ENCODE measurements at places on chromosomes 6 and 20. TPM values are rescaled to one million over a fixed set of nuclear protein-coding genes. Genes with fewer than 3 reads are reported as not detected.

NKAIN4 gene
- total RNA-seq, result not detected

TRIM15 gene
- 13.5 TPM for total RNA-seq

DAAM2 gene
- not detected for total RNA-seq

DNA sequence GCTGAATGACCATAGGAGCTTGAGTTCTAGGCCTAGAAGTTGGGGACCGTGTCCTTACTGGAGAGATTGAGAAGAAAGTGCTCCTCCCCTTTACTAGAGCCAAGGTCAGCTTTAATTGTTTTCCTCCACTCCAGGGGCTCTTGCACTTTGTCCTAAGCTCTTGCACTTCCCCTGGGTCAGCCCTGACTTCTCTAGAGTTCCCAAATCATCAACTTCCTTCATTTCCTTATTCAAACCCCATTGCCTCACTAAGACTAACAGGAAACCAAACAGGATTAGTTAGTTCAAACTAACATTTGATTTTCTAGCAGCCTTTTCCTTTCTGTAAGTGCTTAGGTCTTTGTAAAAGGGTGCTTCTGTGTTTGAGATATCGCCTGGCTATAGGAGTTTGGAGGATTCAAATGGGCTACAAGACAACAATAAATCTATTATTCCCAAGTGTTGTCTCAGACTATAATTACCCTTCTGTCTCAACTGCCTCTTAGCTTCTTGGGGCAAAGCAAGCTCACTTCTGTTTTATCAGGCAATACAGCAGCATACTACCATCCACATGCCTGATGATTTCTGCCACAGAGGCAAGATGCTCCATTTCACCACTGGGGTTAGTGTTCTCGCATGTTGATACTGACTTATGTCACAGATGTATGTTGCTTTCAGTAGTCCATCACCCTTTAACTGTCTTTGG, 12.8 kb upstream of the DTNBP1 start:
- peaks cover 14% of the 10 kb centered on the region for H3K27me3 ChIP-seq
- H3K27ac ChIP-seq, result no peak overlapping the region
- H3K4me1 ChIP-seq, result no peaks in the 10 kb centered on the region
- no peak overlapping the region for H3K4me3 ChIP-seq
- no peaks in the 10 kb centered on the region for H3K36me3 ChIP-seq

GRCh38 chr6:14159090-14159489, 41.5 kb downstream of the CD83 start:
- peaks cover 3% of the 10 kb centered on the region for H3K27me3 ChIP-seq
- H3K4me3 ChIP-seq, result no peak overlapping the region
- no peak overlapping the region for H3K27ac ChIP-seq
- no peaks in the 10 kb centered on the region for H3K4me1 ChIP-seq
- H3K36me3 ChIP-seq, result no peaks in the 10 kb centered on the region

- no peaks in the 10 kb centered on the region for H3K36me3 ChIP-seq
- H3K27ac ChIP-seq, result no peak overlapping the region
- no peak overlapping the region for H3K4me3 ChIP-seq
- peaks cover 9% of the 10 kb centered on the region for H3K4me1 ChIP-seq
- H3K27me3 ChIP-seq, result no peaks in the 10 kb centered on the region
- no peak for DNase-seq
Observed at GRCh38 chr6:18752278-18753068, 365.3 kb downstream of the RNF144B start.

DNA sequence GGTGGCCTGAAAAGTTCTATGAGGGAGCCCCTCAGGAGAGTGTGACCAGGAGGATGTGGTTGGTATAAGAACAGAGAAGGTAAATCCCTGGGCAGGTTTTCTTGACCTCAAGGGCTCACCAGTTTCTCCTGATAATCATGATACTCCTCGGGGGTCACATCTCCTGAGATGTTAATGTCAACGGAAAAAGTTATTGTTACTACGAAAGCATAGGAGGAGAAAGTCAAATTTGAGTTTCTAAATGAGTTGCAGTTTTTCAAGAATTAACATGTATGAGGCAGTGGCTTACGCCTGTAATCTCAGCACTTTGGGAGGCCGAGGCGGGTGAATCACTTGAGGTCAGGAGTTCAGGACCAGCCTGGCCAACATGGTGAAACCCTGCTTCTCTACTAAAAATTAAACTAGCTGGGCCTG, 23.4 kb downstream of the MGME1 start:
- no peaks in the 10 kb centered on the region for H3K27me3 ChIP-seq
- no peak for DNase-seq
- no peak overlapping the region for H3K4me3 ChIP-seq
- H3K27ac ChIP-seq, result no peak overlapping the region

GRCh38 chr6:42251911-42252637, 34.4 kb upstream of the MRPS10 start:
- no peak overlapping the region for H3K27ac ChIP-seq
- H3K4me1 ChIP-seq, result peaks cover 20% of the 10 kb centered on the region
- H3K27me3 ChIP-seq, result no peaks in the 10 kb centered on the region
- peaks cover 7% of the 10 kb centered on the region for H3K36me3 ChIP-seq
- DNase-seq, result peak; percentile 73

KCNK17 gene
- not detected for total RNA-seq

DNA sequence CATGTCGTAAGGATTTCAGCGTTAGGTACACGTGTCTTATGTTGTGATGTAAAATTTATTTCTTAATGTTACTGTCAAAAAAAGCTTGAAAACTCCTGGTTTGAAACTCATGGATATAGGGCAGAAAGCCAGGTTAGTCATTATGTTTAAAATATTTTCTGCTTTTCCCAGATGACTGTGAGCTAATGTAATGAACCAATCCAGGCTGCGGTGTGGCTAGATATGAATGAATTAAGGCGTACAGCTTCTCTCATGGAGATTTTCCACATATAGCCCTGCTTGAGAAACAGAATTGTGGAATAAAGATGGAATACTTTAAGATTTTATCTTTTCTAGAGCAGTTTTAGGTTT, 80.3 kb upstream of the STMND1 start:
- no peak overlapping the region for H3K4me3 ChIP-seq
- H3K4me1 ChIP-seq, result no peaks in the 10 kb centered on the region
- H3K36me3 ChIP-seq, result no peaks in the 10 kb centered on the region
- no peak for DNase-seq
- no peaks in the 10 kb centered on the region for H3K27me3 ChIP-seq

- DNase-seq, result no peak
- H3K4me1 ChIP-seq, result no peaks in the 10 kb centered on the region
- H3K27me3 ChIP-seq, result no peaks in the 10 kb centered on the region
- no peaks in the 10 kb centered on the region for H3K36me3 ChIP-seq
- no peak overlapping the region for H3K27ac ChIP-seq
Observed at GRCh38 chr20:24584538-24585356, 115.3 kb downstream of the SYNDIG1 start.

DNA sequence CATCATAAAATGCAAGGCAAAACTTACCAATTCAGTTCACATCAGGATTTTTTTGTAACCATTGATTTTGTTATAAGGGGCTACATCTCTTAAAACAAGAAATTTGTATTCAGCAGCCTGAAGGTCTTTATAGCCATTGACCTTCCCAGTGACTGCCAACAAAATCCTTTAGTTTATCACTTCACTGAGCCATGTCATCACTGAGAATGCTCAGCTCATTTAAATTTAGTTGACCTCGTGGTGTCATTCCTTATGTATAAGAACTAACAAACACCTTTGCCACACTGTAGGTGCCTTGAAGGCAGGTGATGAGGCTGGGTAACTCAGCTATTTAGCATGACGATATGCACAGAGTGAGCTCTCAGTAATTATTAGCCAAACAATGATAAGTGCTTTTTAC, 77.7 kb downstream of the GRM1 start:
- no peak overlapping the region for H3K4me3 ChIP-seq
- no peaks in the 10 kb centered on the region for H3K4me1 ChIP-seq
- DNase-seq, result no peak
- H3K27me3 ChIP-seq, result no peaks in the 10 kb centered on the region
- no peak overlapping the region for H3K27ac ChIP-seq

GRCh38 chr20:24638591-24639548, 169.4 kb downstream of the SYNDIG1 start:
- no peak overlapping the region for H3K27ac ChIP-seq
